ENCODE measurements at places on chromosomes 12 and 14. TPM values are rescaled to one million over a fixed set of nuclear protein-coding genes. Genes with fewer than 3 reads are reported as not detected.

The RNASE7 gene
- 0.18 TPM for polyA plus RNA-seq

The SYCP3 gene
- polyA plus RNA-seq, result 0.89 TPM

The TRIAP1 gene
- polyA plus RNA-seq, result 32.9 TPM

The CEP170B gene
- 12.7 TPM for polyA plus RNA-seq

The FAM181A gene
- polyA plus RNA-seq, result 3.4 TPM

The CDK17 gene
- 21.4 TPM for polyA plus RNA-seq

The GSG1 gene
- polyA plus RNA-seq, result not detected

The RNF212B gene
- polyA plus RNA-seq, result 0.09 TPM

The CD63 gene
- 2,824 TPM for polyA plus RNA-seq

The ZFHX2 gene
- 0.50 TPM for polyA plus RNA-seq

The APOLD1 gene
- polyA plus RNA-seq, result 3.1 TPM

The ATL1 gene
- 2.0 TPM for polyA plus RNA-seq

The PDE3A gene
- 1.5 TPM for polyA plus RNA-seq

The PLCZ1 gene
- not detected for polyA plus RNA-seq

The FKBP11 gene
- 65.0 TPM for polyA plus RNA-seq

The TC2N gene
- 23.4 TPM for polyA plus RNA-seq

The GUCY2C gene
- polyA plus RNA-seq, result 0.02 TPM

The CAPZA3 gene
- polyA plus RNA-seq, result not detected

The SYT1 gene
- 0.16 TPM for polyA plus RNA-seq

The LYZ gene
- polyA plus RNA-seq, result 178 TPM

The KRT77 gene
- polyA plus RNA-seq, result not detected

The MYG1 gene
- 88.9 TPM for polyA plus RNA-seq

The CLEC1B gene
- polyA plus RNA-seq, result 0.57 TPM

The TNS2 gene
- polyA plus RNA-seq, result 138 TPM

The AMDHD1 gene
- polyA plus RNA-seq, result 1.1 TPM

The OAS3 gene
- 5.7 TPM for polyA plus RNA-seq

The RNU4-1 gene
- not detected for polyA plus RNA-seq

The P2RX2 gene
- polyA plus RNA-seq, result 0.05 TPM

The FZD10 gene
- polyA plus RNA-seq, result 0.55 TPM

The CCDC175 gene
- polyA plus RNA-seq, result 0.06 TPM

The SMCO2 gene
- polyA plus RNA-seq, result 0.33 TPM

The PGF gene
- polyA plus RNA-seq, result 3.0 TPM

The KRT80 gene
- polyA plus RNA-seq, result 7.2 TPM

The MMAB gene
- 69.3 TPM for polyA plus RNA-seq

The PUS7L gene
- polyA plus RNA-seq, result 1.5 TPM

The TROAP gene
- polyA plus RNA-seq, result 4.1 TPM

The GPR162 gene
- 24.6 TPM for polyA plus RNA-seq

The SIX1 gene
- 2.1 TPM for polyA plus RNA-seq

The PDZRN4 gene
- polyA plus RNA-seq, result 0.28 TPM

The PPM1H gene
- polyA plus RNA-seq, result 2.4 TPM

The DLK1 gene
- not detected for polyA plus RNA-seq

The LRRC10 gene
- polyA plus RNA-seq, result not detected

All from lung (tissue), 17 donors.